HepG2 (cell line): ENCODE measurements at places on chromosomes 7 and 10. TPM values are rescaled to one million over a fixed set of nuclear protein-coding genes. Genes with fewer than 3 reads are reported as not detected.

DNA sequence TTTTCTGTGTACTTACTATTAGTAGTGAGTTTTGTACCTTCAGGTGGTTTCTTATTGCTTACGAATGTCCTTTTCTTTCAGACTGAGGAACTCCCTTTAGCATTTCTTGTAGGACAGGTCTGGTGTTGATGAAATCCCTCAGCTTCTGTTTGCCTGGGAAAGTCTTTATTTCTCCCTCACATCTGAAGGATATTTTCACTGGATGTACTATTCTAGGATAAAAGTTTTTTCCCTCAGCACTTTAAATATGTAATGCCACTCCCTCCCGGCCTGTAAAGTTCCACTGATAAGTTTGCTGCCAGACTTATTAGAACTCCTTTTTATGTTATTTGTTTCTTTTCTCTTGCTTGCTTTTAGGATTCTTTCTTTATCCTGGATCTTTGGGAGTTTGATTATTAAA lies 1.7 kb upstream of the CYCS start:
- peaks cover 15% of the 10 kb centered on the region for H3K4me1 ChIP-seq
- peaks cover 10% of the 10 kb centered on the region for H3K36me3 ChIP-seq
- no peak overlapping the region for H3K27ac ChIP-seq
- H3K4me3 ChIP-seq = no peak overlapping the region

- DNase-seq = no peak
- H3K4me3 ChIP-seq = no peak overlapping the region
- no peak overlapping the region for H3K27ac ChIP-seq
- H3K36me3 ChIP-seq = no peaks in the 10 kb centered on the region
These were observed 23.3 kb downstream of the BPGM start for GRCh38 chr7:134669845-134670373.

DNA sequence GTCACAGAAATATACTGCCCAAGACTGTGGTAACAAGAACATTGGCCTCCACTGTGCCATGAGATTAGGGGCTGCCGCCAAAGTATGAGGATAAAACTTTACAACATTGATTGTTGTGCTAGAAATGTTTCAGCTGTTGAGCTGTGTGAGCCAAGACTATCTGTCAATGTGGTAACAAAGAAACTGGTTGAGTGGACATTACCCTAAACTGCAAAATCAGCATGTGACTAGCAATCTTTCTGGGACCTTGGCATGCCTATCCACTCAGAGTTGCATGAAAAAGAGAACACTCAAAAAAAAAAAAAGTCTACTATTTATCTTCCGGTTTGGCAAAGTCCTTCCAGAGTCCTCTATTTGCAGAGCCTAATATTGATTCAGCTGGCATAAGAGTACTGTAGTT lies 605.6 kb upstream of the CNTNAP2 start:
- H3K4me1 ChIP-seq = no peaks in the 10 kb centered on the region
- DNase-seq = no peak
- H3K27me3 ChIP-seq = no peaks in the 10 kb centered on the region
- no peak overlapping the region for H3K4me3 ChIP-seq
- no peaks in the 10 kb centered on the region for H3K36me3 ChIP-seq
- H3K27ac ChIP-seq = no peak overlapping the region

DNA sequence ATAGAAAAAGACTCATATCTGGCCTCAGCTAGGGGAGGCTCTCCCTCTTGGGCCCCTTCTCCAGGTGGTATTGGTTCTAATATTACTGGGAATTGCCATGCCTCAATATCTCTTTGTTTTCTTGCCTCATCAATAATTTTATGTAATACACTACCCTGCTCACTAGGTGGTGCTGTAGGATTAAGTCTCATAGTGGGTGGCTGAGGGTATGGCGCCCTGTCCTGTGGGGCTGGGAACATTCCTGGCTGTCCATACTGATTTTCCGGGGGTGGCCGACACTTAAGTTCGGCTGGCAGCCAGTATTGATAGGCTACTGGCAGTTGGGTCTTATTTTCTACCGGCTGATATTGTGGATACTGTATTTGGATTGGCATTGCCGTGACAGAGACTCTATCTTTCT lies 9.0 kb upstream of the TAS2R3 start:
- peak; percentile 46 for DNase-seq
- no peaks in the 10 kb centered on the region for H3K4me1 ChIP-seq
- no peaks in the 10 kb centered on the region for H3K27me3 ChIP-seq
- H3K36me3 ChIP-seq = peaks cover 65% of the 10 kb centered on the region
- no peak overlapping the region for H3K4me3 ChIP-seq
- no peak overlapping the region for H3K27ac ChIP-seq

DNA sequence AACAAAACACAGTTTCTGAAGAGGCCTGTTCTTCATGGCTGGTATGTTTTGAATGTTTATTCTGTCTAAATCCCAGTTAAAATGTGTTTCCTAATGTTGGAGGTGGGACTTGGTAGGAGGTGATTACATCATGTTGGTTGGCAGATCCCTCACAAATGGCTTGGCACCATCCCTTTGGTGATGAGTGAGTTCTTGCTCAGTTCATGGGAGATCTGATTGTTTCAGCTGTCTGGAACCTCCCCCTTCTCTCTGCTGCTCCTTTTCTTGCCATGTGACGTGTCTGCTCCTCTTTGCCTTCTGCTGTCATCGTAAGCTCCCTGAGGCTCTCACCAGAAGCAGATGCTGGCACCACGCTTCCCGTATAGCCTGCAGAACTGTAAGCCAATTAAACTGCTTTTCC lies 383.6 kb upstream of the TPK1 start:
- no peak for DNase-seq
- H3K36me3 ChIP-seq = no peaks in the 10 kb centered on the region
- H3K4me1 ChIP-seq = no peaks in the 10 kb centered on the region
- H3K4me3 ChIP-seq = no peak overlapping the region

GRCh38 chr10:44922796-44923545 lies 11.8 kb downstream of the TMEM72 start:
- H3K4me3 ChIP-seq = no peak overlapping the region
- H3K27ac ChIP-seq = no peak overlapping the region
- peaks cover 5% of the 10 kb centered on the region; the same call in 1 of the 3 replicates for H3K27me3 ChIP-seq
- no peak for DNase-seq

CARD11 gene
- not detected in 2 replicates for total RNA-seq

- no peak overlapping the region for H3K4me3 ChIP-seq
- no peaks in the 10 kb centered on the region for H3K27me3 ChIP-seq
- no peaks in the 10 kb centered on the region for H3K36me3 ChIP-seq
- H3K27ac ChIP-seq = no peak overlapping the region
- no peaks in the 10 kb centered on the region for H3K4me1 ChIP-seq
These were observed 64.9 kb downstream of the MYL10 start for GRCh38 chr7:101563943-101564777.

DNA sequence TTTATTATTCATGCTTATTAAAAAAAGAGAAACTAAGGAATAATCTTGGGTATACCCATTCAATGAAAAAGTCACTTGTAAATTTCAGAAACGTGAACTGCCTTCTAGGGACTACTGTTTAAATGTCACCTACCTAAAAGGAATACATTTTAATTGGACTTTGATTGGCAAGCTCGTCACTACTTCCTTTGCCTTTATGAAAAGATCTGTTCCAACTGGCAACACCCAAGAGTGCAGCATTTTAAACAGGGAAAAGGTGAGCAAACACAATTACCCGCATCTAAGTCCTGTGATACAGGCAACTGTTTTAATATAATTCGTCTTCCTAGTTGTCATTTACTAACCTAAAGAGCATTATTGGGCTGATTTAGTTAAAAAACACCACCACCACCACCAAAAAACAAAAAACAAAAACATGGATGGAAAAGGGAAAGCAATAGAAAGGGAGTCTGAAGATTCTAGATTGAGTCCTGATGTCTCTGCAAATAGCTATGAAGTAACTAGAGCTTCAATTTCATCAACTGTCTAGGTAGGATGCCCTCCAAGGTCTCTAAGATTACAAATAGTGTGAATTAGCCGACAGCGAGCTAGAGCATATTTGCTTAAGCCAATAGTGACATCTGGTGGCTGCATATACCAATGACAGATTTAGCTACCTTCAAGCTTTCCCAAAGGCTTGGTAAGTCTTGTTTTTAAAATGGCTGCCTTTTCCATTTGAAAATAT lies 33.8 kb upstream of the ICA1 start:
- H3K27me3 ChIP-seq = no peaks in the 10 kb centered on the region
- H3K27ac ChIP-seq = no peak overlapping the region
- peak; percentile 80 for DNase-seq
- H3K36me3 ChIP-seq = no peaks in the 10 kb centered on the region
- no peak overlapping the region for H3K4me3 ChIP-seq

GRCh38 chr10:18822156-18822555 lies 162.9 kb downstream of the ARL5B start:
- DNase-seq = peak; percentile 1
- H3K27ac ChIP-seq = no peak overlapping the region
- H3K4me1 ChIP-seq = no peaks in the 10 kb centered on the region
- no peaks in the 10 kb centered on the region for H3K27me3 ChIP-seq
- no peak overlapping the region for H3K4me3 ChIP-seq

DNA sequence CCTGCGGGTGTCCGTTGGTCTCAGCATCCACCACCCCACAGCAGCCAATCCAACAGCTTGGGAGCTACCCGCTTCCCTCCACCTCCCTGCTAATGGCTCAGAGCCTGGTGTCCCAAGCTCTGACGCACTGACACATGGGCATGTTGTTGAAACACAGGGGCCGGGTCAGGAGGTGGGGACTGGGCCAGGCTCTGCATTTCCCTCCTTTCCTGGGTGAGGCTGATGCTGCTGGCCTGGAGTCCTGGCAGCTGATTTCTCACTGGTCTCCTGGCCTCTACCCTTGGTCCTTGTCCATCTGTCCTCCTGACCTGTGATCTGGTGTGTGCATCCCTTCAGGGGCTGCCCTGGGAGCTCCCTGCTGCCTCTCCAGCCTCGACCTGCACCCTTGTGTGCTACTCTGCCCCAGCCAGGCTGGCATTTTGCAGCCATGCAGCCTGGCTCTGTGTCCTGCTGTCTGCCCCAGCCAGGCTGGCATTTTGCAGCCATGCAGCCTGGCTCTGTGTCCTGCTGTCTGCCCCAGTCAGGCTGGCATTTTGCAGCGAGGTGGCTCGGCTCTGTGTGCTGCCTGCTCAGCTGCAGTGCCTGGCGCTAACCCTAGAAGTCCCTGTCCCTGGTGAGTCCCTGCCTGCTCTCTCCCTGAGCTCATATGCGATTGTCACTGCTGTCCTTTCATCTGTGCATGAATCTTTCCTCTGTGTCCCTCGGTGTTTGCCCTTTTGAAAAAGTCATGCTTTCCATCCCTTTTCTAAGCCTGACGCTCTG lies 14.0 kb downstream of the AMZ1 start:
- H3K27ac ChIP-seq = no peak overlapping the region
- H3K4me1 ChIP-seq = peaks cover 6% of the 10 kb centered on the region
- no peaks in the 10 kb centered on the region for H3K36me3 ChIP-seq

DNA sequence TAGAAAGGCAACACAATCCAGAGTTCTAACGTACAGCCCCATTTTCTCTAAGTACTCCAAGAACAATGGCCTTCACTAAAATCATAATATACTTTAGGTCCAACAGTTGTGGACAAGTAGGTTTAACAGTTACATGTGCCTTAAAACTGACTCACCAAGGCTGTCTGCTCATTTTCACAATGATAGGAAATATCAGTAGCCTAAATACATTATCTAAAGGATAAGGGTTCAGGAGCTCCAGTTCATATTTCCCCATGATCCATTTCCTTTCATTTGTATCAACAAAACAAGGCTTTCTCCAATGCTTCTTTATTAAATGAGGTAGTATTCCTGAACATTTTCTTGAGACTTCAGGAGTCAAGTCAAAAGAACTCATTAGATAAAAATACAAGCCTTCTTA lies 164.0 kb downstream of the SLC25A13 start:
- DNase-seq = no peak
- H3K4me1 ChIP-seq = peaks cover 11% of the 10 kb centered on the region; the same call in 1 of the 2 replicates
- H3K36me3 ChIP-seq = peaks cover 5% of the 10 kb centered on the region
- no peak overlapping the region for H3K4me3 ChIP-seq

NODAL gene
- 0.24 TPM in 1 of 2 replicates, not detected in the other for total RNA-seq

CFAP43 gene
- total RNA-seq = 0.24 and 0.46 TPM in 2 replicates

SMARCD3 gene
- 0.53 and 0.62 TPM in 2 replicates for total RNA-seq

- no peaks in the 10 kb centered on the region for H3K27me3 ChIP-seq
- H3K4me1 ChIP-seq = no peaks in the 10 kb centered on the region
- DNase-seq = no peak
- H3K27ac ChIP-seq = no peak overlapping the region
These were observed 19.1 kb upstream of the GALNT11 start for GRCh38 chr7:152006336-152006735.

ITPRID1 gene
- not detected in 2 replicates for total RNA-seq

- no peak for DNase-seq
- no peak overlapping the region for H3K4me3 ChIP-seq
- H3K27ac ChIP-seq = no peak overlapping the region
- H3K36me3 ChIP-seq = no peaks in the 10 kb centered on the region
These were observed 5.6 kb downstream of the MGAM start for GRCh38 chr7:142001163-142001874.

SEMA3D gene
- total RNA-seq = 0.07 TPM in 1 of 2 replicates, not detected in the other

ADAM22 gene
- total RNA-seq = 2.9 and 6.7 TPM in 2 replicates

DNA sequence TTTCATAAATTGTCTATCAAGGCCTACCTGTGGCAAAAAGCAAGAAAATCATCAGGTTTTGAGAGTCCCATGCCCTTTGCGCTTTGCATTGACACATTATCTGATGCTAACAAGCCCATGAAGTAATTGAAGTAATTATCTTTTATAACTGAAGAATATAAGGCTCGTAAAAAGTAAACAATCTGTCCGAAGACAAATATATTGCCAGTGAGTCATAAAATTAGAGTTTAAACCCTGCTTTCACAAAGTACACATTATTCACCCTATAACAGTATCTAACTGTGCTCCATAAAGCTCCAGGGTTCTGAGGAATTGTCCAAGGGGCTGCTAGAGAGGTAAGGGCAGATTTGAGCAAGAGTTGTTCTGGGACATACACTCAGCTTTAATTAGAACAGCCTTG lies 102.3 kb upstream of the PPP1R3A start:
- no peak overlapping the region for H3K4me3 ChIP-seq
- no peaks in the 10 kb centered on the region for H3K4me1 ChIP-seq
- no peak for DNase-seq
- no peaks in the 10 kb centered on the region for H3K36me3 ChIP-seq

DNA sequence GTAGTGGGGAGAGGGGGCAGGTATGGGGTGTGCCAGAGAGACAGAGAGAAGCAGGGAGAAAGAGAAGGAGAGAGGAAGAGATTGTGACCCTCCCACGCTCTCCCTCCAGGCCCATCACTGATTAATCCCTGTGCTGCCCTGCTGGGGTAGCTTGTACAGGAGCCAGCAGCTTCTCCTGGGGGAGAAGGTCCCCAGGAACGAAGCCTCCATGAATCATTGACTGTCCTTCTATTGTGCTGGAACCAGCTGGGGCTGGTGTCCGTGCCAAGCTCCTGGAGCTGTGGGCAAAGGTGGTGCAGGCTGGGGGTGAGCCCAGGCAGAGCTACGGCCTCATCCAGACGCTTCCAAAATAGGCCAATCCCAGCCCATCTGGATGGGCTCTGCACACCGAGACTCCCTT lies 20.9 kb downstream of the AQP1 start:
- DNase-seq = no peak
- no peaks in the 10 kb centered on the region for H3K36me3 ChIP-seq
- peaks cover 4% of the 10 kb centered on the region for H3K27me3 ChIP-seq
- H3K4me1 ChIP-seq = no peaks in the 10 kb centered on the region
